GM23338 (cell line): ENCODE measurements at places on chromosomes 5 and 9.

GRCh38 chr5:68421485-68422220 lies 206.1 kb downstream of the PIK3R1 start:
- DNase-seq = no peak

DNA sequence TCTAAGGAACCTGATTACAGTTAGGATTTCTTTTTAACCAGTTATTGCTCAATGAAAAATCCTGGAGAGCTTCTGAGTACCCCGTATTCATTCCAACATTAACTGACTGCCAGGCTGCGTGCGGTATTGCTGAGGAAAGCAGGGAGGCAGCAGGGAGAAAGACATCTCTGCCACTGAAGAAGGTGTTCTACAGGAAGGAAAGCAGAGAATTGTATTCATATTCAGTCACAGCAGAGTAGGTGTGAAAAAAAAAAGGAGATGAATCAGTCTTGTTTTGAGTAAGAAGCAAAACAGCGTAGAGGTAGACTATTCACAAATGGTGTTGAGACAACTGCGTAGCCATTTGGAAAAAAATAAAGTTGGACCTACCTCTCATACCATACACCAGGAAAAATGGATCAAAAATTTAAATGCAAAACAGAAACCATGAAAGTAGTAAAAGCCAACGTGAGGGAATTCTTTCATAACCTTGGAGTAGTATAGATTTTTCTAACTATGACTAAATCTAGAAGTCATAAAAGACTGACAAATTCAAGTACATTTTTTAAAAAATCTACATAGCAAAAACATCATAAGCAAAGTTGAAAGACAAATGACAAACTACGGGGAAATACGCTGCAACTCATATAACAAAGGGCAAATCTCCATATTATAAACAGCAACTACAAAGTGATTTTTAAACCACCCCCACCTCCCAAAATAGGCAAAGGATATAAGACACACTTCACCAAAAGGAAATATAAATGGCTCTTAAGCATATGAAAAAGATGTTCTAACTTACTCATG lies 9.9 kb upstream of the NR4A3 start:
- DNase-seq = no peak

GRCh38 chr9:655875-656274 lies 185.6 kb upstream of the DMRT1 start:
- DNase-seq = no peak

GRCh38 chr5:98936948-98937715 lies 8.3 kb upstream of the CHD1 start:
- DNase-seq = no peak

DNA sequence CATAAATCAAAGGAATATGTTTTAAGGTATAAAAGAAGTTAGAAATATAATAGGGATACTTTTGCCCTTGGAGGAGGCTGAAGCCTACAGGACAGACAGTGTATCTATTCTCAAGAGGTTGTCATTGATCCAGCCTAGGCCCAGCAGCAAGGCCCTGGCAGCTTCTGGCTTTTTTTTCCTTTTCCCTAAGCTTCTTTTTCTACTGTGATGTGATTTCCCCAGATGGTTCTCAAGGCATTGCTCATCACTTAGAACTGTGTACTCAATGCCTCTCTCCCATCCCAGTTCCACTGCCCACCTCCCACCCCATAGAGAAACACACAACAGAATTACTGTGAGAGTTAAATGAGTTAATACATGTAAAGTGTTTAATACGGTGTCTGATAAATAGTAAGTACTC lies 88.6 kb downstream of the SLC44A1 start:
- DNase-seq = no peak

DNA sequence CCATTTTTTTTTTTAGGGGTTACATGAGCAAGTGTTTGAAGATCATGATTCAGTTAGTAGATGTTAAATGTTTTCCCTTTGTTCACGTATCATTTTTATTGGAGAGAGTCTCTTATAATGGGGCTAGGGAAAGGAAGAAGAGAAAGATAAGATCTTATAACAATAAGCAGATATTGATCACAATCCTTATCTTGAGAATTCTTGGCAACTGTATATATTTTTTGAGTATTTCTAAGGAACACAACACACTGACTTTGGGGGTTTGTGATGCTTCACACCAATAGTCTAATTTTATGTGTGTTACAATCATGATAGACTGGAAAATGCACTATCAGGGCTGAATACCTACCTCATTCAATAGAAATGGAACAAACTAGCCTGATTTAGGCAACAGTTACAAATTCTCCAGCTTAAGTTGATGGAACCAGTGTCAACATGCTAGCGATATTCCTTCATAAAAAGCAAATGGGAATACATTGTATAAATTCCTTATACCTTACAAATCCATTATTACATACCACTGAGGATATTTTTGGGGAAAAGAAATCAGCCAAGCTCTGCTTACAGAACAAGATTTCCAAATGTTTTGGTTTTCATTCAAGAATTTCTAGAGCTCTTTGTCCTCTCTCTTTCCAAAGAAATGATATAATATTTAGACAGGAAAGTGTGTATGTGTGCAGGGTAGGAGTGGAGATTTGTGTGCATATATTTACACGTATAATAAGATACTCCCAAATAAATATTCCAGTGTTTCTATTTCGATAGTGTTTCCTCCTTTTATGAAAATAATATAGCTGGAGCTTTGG lies 41.5 kb downstream of the SVEP1 start:
- no peak for DNase-seq
